GM23248 (cell line): ENCODE measurements at places on chromosomes 2 and 18. TPM values are rescaled to one million over a fixed set of nuclear protein-coding genes. Genes with fewer than 3 reads are reported as not detected.
A peak's percentile ranks its signal among the peaks of the same experiment; 100 is the strongest.

Gene SEPTIN10
- 129 and 152 TPM in 2 replicates for total RNA-seq

Gene GPR45
- total RNA-seq, result not detected in 2 replicates

DNA sequence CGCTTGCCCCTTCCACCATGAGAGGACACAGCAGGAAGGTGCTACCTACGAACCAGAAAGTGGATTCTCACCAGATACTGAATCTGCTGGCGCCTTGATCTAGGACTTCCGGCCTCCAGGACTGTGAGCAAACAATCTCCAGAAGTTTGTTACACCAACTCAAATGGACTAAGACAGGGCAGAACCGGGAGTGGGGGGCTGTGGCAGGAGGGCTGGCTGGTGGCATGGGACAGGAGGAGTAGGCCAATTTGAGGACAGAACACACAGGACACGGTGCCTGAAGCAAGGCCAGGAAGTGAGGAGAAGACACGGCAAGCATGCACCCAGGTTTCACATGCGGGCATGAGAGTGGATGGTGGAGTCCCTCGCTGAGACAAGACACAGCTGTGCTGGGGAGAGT, 40.1 kb downstream of the CRACDL start:
- no peak for DNase-seq

Gene GCKR
- total RNA-seq, result 0.11 TPM in 1 of 2 replicates, not detected in the other

Gene REEP1
- not detected in 2 replicates for total RNA-seq

Gene THSD7B
- not detected in 2 replicates for total RNA-seq

Gene ANTXR1
- 126 and 128 TPM in 2 replicates for total RNA-seq

- peak; percentile 99 for DNase-seq
Observed at GRCh38 chr2:55992455-55992854, 68.9 kb upstream of the EFEMP1 start.

DNA sequence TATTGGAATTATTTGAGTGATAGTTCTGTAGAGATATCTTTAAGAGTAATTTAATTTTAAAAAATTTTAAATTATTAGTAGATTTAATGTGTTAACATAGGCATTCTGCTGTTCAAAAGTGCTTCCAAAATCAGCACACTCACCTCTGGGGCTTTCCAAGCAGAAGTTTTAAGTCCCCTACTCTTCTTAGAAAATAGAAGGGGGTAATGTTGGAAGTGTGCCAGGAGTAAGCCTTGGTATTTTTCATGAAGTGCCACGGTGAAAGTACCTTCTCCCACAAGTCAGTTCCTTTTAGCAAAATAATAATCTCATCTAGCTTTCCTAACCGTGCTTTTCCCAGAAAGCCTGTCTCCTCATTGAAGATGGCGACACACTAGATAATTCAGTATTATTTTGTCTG, 3.9 kb upstream of the TNFRSF11A start:
- DNase-seq, result no peak

DNA sequence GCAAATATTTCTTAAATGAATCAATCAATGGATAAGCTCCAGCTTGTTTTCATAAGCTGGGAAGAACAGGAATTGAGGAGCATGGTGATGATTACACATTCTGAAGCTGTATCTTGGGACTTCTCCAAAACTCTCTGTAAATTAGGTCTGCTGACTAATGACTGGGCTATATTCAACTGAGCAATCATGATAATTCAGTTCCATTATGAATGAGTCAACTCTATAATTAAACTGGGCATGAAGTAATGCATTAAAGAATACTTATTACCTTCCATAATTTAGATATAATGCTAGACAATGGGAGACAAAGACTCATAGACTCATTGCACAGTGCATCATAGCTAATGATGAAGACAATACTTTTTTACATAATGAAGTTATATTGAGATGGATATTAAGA, 207.4 kb downstream of the CBLN2 start:
- no peak for DNase-seq

GRCh38 chr2:234919711-234920110, 32.1 kb upstream of the SH3BP4 start:
- DNase-seq, result peak; percentile 65

- peak; percentile 79 for DNase-seq
Observed at GRCh38 chr2:176554101-176555048, 285.1 kb downstream of the MTX2 start.

- DNase-seq, result peak; percentile 88
Observed at GRCh38 chr18:67232406-67232805, 284.1 kb downstream of the DSEL start.

- no peak for DNase-seq
Observed at GRCh38 chr2:144339048-144339447, 180.9 kb downstream of the ZEB2 start.

Gene PLCL1
- 2.3 TPM in 2 replicates for total RNA-seq

DNA sequence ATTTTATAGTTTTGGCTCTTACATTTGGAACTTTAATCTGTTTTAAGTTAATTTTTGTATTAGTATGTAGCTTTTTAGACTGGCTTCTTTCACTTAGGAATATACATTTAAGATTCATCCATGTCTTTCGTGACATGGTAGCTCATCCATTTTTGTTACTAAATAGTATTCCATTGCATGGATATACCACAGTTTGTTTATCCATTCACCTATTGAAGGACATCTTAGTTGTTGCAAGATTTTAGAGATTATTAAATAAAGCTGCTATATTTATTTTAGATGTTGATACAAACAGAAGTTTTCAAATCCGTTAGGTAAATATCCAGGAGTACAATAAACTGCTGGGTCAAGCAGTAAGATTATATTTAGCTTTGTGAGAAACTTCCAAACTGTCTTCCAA, 58.0 kb upstream of the ZNF521 start:
- no peak for DNase-seq

DNA sequence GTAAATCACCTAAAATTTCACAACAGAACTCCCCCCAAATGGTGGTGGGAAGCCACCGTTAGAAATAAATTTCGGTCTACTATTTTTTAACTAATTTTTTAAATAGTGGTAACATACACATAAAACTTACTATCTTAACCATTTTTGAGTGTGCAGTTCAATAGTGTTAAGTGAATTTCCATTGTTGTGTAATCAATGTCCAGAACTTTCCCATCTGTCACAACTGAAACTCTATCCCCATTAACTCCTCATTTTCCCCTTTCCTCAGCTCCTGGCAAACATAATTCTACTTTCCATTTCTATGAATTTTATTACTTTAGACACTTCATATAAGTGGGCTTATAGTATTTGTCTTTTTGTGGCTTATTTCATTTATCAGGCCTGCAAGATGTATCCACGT, 34.1 kb upstream of the HNMT start:
- DNase-seq, result no peak

DNA sequence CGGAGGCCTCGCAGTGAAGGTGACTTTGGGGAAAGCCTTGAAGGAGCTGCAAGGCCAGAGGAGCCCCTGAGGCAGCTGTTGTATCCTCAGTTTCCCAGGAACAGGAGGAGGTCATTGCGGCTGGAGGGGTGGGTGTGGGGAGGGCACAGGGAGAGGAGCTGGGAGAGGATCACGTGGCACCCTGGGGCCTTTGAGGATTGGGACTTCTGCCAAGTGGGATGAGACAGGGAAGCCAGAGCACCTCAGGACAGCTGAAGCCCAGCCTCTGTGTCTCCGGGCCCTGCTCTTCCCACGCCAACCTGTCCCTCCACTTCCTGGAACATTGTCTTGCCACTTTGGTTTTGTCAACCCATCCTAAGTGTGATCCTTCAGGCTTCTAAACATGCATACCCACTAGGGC, 19.4 kb upstream of the RRM2 start:
- DNase-seq, result no peak

DNA sequence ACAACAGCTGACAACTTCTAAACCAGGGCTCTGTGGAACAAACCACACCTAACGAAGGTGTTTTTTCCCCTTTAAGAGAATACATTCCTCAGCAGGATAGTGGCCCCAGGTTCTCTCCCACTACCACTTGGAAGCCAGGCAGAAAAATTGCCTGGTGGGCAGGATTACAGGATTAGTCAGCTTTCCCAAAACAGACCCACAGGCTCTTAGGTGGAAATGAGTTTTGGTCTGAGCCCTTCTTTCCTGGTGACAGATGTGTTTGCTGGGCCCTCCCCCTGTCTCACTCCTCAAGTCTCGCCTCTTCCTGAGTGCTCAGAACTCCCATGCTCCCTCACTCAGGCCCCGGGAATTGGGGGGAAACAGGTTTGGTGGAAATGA, 139.4 kb upstream of the HAAO start:
- DNase-seq, result no peak

- DNase-seq, result peak; percentile 70
Observed at GRCh38 chr2:210577263-210578071, 21.1 kb downstream of the CPS1 start.

Gene SERPINB8
- total RNA-seq, result 21.2 and 25.3 TPM in 2 replicates

DNA sequence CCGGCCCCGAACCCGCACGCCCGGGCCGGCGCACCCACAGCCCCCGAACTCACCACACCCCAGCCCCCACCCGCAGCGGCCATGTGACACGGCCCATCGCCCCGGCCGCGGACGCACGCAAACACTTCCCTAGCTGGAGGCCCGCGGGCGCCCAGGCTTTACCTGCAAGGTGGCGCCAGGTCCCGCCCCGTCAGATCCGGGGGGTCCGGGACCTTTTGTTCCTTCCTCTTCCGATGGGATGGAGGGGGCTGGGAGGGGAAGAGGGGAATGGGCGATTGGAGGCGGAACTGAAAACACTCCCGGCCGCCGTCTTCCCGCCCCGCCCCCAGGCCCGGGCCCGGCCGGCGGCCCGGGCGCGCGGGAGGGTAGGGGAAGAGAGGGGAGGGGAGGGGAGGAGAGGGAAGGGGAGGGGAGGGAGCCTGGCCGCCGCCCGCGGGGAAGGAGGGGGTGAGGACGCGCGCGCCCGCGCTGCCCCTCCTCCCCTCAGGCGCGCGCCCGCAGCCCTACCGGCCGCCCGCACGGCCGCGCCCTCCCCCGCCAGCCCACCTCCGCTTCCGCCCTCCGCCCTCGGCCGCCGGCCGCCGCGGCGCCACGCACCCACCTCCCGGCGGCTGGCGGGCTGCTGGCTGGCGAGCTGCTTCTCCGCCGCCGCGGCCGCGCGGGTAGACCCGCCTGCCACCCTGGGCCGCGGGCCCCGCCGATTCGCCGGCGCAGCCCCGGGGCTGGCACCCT, at the start of gene SMAD2:
TSS of gene SMAD2 (minus strand) at position 461 of the 732 bp plus-strand sequence. CDS start 33,903 bp downstream, outside the sequence.
- DNase-seq, result peak; percentile 81

- DNase-seq, result peak; percentile 35
Observed at GRCh38 chr2:66442516-66443185, 7.7 kb downstream of the MEIS1 start.

GRCh38 chr2:31877008-31877407, 133.8 kb downstream of the MEMO1 start:
- no peak for DNase-seq

DNA sequence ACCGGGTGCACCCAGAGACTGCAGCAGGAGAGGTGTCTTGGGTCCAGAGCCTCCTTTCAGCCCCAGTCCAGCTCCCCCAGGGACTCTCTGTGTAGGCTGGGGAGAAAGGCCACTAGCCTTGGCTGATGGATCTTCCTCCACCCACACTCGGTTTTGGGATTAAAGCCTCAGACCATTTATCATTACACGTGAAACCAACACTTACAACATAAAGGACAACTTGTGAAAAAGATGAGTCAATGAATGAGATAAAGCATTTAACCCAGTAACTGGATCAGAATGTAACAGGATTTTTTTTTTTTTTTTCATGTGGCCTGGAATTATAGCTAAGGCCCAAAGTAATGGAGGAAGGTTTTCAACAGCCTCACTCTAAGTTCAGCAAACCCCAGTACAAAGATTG, 32.1 kb downstream of the NAT8 start:
- peak; percentile 52 for DNase-seq

DNA sequence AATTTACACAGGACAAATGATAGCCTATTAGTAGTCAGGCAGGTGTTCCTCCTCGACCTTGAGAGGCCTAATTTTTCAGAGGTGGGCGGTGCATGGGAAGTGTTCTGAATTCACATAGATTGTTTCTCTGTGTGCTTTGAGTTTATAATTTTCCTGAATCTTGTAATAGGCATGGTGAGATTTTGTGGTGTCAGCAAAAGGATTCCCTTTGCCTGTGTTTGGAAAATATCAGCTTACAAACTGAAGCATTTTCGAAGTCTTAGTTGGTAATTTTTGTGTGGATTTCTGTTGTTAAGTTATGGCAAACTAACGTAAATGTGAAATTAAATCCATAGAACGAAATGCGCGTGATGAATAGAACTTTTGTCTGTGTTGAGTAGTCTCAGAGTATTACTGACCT, 194.0 kb upstream of the RBMS1 start:
- DNase-seq, result no peak

- DNase-seq, result no peak
Observed at GRCh38 chr2:99771681-99772333, 282.0 kb upstream of the REV1 start.

Gene RBM45
- 15.2 and 15.4 TPM in 2 replicates for total RNA-seq

- DNase-seq, result peak; percentile 63
Observed at GRCh38 chr2:178484245-178485041, 4.2 kb downstream of the PLEKHA3 start.

Gene ERBB4
- total RNA-seq, result not detected in 2 replicates

- DNase-seq, result no peak
Observed at GRCh38 chr2:32932825-32933755, 13.7 kb upstream of the LTBP1 start.

Gene PER2
- 2.8 and 6.2 TPM in 2 replicates for total RNA-seq

Gene CARF
- 8.1 and 9.5 TPM in 2 replicates for total RNA-seq

Gene RBKS
- total RNA-seq, result 2.8 and 3.0 TPM in 2 replicates

Gene ZC3H6
- 2.5 and 3.3 TPM in 2 replicates for total RNA-seq

- DNase-seq, result no peak
Observed at GRCh38 chr2:62185475-62186155, 10.3 kb upstream of the B3GNT2 start.

GRCh38 chr2:46073540-46074046, 223.6 kb upstream of the EPAS1 start:
- peak; percentile 93 for DNase-seq

DNA sequence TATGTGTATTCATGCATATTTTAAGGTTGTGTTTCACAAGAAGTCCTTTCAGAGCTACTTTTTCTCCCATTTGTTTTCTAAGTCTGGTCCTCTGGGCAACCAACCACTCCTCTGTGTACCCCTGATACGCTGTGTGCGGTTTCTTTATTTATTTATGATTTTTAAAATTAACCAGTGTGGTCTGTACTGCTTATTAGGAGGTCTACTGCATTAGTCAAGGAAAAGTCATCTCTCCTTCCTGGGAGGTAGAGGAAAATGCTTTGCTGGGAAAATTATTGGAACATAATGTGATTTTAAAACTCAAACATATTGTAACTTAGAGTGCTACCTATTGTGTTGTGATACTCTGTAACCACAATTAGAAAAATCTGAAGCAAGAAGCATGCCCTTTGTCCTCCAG, 1404.3 kb downstream of the SUCLG1 start:
- no peak for DNase-seq

GRCh38 chr2:95122197-95122551, 566 bp upstream of the MRPS5 start:
- no peak for DNase-seq

Gene COBLL1
- total RNA-seq, result 1.3 and 1.8 TPM in 2 replicates

Gene TRABD2A
- 5.0 and 5.7 TPM in 2 replicates for total RNA-seq

Gene PARD6G
- 0.22 TPM in 1 of 2 replicates, not detected in the other for total RNA-seq

Gene FEV
- total RNA-seq, result not detected in 2 replicates

Gene TANK
- 60.4 and 69.4 TPM in 2 replicates for total RNA-seq

GRCh38 chr18:24022161-24022560, 7.6 kb downstream of the TTC39C start:
- peak; percentile 35 for DNase-seq

Gene GCG
- not detected in 2 replicates for total RNA-seq

Gene SOWAHC
- 43.6 and 46.0 TPM in 2 replicates for total RNA-seq

Gene RIT2
- total RNA-seq, result not detected in 2 replicates

Gene COLEC12
- total RNA-seq, result 24.9 and 25.9 TPM in 2 replicates
